Stimulated activated CD8-positive, alpha-beta memory T cell treated with anti-CD3 and anti-CD28 coated beads, Interleukin-7, amount 100 ng/mL, for 24 hours (primary cell): ENCODE measurements at places on chromosomes 11 and 22.

DNA sequence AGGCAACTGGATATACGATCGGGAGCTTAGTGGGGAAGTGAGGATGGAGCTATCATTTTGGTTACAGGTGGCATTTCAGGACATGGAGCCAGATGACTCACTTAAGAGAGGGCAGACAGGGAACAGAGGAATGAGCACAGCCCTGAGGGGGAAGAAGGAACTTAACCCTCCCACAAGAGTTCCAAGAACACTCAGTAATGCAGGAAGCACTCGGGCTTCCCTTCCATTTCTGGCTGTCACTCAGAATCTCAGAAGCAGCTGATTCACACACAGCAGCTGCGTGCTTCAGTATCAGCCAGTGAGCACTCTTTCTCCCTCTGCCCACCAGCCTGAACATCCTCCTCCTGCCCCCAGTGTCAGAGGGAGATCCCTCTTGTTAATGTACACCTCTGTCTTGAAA lies 34.8 kb downstream of the EFCAB6 start:
- no peak for DNase-seq

DNA sequence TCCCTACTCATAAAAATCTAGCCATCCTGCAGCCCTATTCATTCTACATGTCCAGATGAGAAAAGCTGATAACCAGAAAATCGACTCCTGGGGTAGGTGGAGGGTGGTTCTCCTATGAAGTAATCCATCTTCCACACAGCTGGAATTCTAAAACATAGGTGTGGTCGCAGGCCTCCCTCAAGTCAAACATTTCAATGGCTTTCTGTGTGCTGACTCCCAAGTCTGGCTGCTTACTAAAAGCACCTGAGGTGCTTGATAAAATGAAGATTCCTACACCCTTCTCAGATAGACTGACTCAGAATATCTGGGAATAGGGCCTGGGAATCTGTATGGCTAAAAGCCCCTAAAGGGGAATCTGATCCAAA lies 26.1 kb downstream of the IRAG1 start:
- DNase-seq, result no peak

- DNase-seq, result no peak
Measured at GRCh38 chr11:131353766-131354165, 16.6 kb upstream of the NTM start.

DNA sequence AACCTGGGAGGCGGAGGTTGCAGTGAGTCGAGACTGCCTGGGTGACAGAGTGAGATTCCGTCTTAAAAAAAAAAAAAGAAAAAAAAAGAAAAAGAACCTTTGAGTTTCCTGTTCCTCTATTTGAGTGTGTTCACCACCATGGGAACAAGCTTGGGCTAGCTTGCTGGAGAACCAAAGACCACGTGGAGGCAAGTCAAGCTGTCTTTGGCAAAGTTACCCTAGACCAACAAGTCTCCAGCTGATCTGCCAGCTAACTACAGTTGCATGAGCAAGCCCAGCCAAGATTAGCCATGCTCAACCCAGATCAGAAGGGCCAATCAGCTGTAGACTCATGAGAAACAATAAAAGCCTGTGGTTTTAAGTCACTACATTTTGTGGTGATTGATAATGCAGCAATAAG lies 29.7 kb downstream of the SLN start:
- no peak for DNase-seq

- no peak for DNase-seq
Measured at GRCh38 chr11:46686886-46687795, 13.3 kb downstream of the ARHGAP1 start.

GRCh38 chr11:109512680-109513079 lies 90.7 kb downstream of the C11orf87 start:
- DNase-seq, result no peak

GRCh38 chr22:27616033-27616432 lies 185.5 kb downstream of the MN1 start:
- DNase-seq, result no peak

DNA sequence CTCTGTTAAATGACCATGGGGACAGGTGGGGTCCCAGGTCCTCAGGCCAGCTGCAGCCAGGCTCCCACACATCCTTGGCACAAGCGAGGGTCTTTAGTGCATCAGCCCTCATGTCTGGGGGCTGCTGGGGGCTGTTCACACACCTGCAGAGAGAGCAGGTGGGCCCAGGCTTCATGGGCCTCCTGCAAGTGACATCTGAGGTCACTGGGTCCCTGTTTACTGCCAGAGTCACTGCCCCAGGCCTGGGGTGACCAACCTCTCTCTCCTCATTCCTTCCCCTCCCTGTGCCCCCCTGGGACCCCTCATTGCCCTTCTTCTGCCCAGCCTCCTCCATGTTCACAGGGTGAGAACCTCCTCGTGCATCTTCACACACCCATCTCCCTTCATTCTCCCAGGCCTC lies 92.4 kb downstream of the RTL6 start:
- no peak for DNase-seq

DNA sequence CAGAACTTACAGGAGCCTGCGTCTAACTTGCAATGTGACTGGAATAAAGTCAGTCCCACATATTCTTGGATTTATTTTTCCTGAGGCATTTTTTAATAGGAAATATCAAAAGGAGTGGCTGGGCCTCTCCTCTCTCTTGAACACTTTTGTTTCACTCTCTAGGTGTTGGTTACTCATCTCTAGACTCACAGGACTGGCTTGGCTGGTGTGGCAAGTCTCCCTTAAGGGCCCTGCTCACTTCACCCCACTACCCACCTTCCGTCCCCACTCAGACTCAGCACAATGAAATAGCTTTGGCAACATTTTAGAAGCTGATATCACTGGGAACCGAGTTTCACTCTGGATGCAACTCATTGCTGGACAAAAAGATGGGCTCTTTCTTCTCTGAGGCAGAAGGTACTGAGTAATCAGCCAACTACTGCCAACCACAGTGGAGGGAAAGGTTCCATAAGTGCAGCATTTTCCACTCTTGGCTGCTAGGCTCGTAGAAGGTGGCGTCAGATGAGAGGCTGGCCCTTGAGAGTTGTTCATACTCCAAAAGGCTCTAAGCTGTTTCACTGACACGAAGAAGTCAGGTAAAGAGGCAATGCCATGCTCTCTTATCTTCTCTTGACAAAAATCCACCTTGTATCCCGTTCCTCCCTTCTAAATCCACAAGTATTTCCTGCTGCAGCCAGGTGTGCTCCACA lies 390.6 kb downstream of the SOX6 start:
- DNase-seq, result no peak

DNA sequence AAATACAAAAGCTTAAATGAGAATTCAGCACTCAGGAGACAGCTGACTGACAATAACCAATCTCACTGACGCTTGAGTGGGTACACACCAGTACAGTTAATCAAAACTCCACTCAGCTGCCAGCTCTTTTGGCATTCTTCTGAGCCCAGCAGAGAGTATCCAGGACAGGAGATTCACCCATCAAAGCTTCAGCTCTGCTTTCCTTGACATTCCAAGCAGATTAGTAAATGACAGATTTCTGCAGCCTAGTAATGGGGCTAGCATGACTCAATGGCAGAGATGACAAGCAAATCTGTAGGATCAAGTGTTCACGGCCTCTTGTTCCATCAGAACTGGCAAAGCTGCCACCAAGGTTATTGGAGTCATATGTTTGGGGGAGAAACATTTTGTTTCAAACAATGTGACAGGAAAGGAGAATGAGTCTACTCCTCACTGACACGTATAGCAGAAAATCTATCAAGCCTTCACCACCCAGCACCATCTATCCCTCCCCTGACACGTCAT lies 420.0 kb downstream of the DYNC2H1 start:
- DNase-seq, result no peak

GRCh38 chr11:127042445-127042844 lies 41.9 kb upstream of the KIRREL3 start:
- no peak for DNase-seq

DNA sequence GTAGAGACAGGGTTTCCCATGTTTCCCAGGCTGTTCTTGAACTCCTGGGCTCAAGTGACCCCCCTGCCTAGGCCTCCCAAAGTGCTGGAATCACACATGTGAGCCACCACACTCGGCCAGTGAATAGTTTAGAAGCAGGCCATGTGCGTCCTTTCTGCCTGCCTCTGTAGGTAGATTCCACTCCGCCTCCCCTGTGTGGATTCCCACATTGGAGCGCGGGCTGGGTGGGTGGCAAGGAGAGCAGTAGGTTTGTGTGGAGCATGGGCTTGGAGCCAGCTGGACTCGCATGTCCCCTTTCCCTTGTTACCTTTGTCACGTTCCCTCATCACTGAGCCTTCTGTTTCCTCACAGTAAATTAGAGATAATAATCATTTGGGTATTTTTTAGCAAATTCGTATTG lies 21.7 kb downstream of the PPFIA1 start:
- no peak for DNase-seq

DNA sequence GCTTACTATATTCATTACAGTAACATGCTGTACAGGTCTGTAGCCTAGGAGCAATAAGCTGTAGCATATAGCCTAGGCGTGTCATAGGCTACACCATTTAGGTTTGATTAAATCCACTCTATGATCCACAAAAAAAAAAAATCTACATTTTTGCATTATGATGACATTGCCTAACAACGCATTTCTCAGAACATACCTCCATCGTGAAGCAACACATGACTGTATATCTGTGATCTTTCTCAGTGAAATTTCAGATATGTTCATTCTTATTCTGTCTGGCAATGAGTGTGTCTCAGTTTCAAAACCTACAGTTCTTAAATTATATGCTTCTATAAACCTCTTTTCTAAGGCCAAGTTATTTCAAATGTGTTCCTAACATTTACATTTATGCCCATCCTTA lies 140.3 kb downstream of the CADM1 start:
- no peak for DNase-seq

GRCh38 chr11:29629286-29629685 lies 387.5 kb downstream of the KCNA4 start:
- DNase-seq, result no peak

DNA sequence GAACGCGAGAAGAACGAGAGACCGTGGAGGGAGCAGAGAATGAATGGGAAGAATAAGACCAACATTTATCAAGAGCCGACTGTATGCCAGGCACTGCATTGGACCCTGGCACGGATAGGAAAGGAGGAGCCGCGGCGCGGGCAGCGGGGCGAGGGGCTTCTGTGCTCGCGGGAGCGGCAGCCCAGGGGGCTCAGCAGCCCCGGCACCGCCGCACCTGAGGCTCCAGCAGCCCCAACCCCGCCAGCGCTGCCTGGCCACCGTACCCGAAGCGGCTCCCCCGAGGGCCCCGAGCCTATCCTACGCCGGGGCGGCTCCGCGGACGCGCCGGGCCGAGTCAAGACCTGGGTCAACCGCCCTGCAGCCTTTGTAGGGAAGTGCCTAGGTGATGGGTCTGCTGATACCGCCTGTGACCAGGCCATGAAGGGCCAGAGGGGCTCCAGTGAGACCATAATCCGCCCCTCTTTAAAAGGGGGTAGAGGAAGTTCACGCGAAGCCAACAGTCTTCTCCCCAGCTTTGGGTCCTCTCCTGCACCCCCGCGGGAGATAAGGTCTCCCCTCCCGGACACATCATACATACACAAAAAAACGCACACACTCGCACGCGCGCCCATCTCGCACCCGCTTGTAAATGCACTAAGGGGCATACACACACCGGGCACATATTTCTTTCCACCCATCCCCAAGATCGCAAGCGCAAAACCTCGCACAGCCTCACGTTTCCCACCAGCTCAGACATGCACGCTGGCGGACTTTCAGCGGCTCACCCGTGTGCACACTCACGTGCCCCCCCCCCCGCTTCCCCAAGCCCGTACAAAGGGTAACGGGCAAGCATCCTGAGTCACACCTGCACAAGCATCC lies 935 bp upstream of the RTN4RL2 start:
- no peak for DNase-seq

GRCh38 chr11:47538741-47539565 lies 14.0 kb downstream of the CELF1 start:
- no peak for DNase-seq

GRCh38 chr11:121448431-121448941 lies 3.6 kb upstream of the SORL1 start:
- no peak for DNase-seq

DNA sequence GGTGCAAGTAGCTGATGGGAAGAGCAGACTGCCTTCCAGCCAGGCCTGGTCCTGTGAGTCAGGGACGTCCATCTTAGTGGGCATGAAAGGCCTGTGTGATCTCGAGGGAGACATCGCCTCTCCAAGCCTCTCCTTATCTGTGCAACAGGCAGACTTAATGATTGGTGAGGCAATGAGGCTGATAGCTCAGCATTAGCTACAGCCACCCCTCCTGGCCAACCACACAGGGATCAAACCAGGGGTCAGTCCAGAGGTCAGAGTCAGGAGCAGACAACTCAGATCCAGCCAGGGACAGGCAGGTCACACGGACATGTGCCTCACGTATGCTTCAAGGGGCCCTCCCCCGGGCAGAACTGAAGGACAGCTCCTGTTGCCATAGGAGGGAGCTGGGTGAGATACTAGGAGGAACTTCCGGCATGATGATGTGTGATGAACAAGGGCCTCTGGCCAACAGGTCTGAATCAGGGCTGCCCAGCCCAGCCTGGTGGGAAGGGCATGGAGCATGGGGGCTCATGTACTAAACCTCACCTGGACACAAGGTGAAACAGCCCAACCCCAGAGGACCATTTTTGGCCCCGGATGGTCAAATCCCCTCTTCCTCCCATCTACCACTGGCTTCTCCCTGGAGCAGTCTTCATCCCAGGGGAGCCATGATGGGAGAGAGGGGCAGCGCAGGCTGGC lies 2.8 kb upstream of the APOC3 start:
- DNase-seq, result no peak

- DNase-seq, result no peak
Measured at GRCh38 chr22:37449331-37450001, 22.2 kb upstream of the ELFN2 start.

DNA sequence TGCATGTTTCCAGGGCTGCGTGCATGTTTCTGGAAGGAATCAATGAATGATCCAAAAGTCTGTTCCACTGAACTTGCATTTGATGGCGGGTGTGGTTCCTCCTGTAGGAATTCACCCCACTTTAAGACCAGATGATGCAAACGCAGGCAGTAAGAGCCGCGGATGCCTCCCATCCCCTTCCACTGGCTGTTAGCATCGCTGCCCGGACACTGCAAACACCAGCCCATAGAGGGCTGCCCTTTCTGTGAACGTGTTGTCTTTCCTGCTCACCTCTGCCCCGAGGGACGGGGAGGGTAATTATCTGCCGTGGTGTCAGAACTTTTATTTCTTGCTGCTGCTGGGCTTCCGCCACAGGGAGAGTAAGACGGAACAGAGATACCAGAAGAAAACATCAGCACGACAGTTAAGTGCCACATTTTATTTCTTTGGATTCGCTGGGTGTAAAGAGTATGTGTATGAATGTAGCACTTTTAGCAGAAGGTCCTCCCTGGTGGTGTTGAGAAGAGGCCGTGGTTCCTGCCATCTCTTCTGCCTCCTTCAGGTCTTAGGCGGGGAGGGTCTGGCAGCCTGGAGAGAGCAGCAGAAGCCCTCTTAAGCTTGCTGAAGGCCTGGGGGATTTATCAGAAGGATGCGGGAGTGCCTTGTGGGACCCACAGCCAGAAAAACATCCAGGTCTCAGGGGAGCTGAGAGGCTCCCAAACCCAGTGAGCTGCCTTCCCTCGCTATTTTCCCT lies 53.2 kb upstream of the NECTIN1 start:
- no peak for DNase-seq
